ENCODE measurements at places on chromosomes 3 and 15.

- no peak for DNase-seq
Measured at GRCh38 chr3:121995161-121996137, 26.6 kb downstream of the ILDR1 start.

DNA sequence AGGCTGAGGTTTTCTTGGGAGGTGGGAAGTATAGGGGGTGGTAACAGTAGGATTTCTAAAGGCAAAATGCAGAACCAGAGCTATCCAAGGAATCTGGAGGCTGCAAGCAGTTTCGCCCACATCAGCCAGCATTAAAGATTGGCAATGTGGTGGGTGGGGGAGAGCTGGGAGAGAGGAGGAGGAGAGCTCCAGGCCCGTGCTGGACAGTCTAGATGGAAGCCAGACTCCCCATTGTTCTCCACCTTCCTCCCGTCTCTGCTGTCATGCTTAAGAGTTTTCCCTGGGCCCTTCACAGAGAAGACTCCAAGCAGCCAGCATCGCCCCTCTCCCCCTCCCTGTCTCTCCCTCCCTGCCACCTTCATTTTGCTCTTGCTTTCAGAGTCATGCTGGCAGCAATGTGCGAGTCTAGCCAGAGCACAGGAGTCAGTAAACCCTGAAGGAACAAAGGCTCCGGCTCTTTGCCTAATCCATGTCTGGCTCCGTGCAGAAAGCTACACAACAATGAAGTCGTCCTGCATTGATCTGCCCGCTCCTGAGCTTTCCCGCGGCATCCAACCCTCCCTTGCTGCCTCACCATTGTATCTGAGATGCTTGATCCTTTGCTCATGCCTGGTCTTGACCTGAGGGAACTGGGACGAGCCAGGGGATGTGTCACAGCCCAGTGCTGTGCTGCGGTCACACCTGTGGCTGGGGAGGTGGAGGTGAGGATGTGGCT, 282.9 kb downstream of the NTRK3 start:
- DNase-seq, result no peak

- no peak for DNase-seq
Measured at GRCh38 chr3:22582266-22582665, 620.9 kb upstream of the UBE2E2 start.

DNA sequence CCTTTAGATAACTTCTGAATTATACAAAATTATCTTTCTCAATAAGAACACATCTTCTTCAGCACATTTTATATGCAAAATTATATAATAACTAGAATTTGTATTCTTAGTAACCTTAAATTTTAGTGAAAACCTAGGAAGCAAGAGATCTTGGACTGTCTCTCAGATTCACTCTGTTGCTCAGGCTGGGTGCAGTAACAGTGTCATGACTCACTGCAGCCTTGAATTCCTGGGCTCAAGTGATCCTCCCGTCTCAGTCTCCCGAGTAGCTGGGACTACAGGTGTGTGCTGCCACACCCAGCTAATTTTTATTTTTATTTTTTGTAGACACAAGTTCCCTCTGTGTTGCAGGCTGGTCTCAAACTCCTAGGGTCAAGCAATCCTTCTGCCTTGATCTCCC, 29.9 kb downstream of the MKRN3 start:
- no peak for DNase-seq

DNA sequence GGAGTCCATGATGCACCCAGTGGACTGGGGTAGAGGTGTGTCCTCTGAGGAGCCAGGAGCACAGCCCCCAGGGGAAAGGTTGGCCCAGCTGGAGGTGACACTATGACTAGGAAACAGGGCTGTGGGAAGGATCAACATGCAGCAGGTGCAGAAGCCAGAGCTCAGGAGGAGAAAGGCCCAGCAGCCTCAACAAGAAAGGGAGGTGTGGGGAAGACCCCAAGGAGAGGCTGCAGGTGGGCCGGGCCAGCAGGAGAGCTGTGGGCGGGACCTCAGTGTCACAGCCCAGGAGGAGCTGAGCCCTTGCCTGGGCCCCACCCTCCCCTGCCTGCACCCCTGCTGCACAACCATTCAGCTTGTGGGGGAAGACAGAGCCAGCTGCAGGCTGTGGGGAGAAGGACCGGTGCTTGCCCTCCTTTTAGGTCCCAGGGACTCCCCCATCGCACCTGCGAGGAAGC, 18.4 kb upstream of the KLF13 start:
- DNase-seq, result no peak

DNA sequence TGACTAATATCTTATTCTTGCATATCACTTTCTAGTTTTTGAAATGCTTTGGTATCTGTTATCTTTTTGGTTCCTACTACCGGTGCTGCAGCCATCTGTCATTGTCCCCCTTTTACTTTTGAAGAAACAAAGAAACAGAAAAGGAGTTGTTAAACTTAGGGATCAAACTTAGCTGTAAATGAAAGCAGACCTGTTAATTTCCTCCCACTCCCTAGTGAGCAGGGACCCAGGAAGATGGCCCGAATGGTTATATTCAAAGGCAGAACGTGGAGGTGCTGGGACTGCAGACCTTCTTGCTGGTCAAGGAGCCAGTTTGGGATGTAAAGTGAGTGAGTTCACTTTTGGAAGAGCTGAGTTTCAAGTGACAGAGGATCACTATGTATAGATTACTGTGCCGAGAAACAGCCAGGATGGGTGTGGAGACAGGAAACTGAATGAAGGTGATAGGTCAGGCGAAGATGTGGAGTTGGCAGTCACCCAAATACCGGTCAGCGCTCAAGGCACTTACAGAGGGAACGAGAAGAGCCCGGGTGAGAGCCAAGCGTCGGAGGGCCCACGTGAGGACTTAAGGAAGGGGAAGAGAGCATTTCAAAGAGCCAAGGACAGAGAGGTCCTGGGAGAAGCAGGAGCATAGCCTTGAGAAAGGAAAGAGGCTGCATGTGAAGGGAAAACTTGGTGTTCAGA, 20.1 kb downstream of the KBTBD8 start:
- DNase-seq, result no peak

GRCh38 chr15:80958818-80959495, 30.7 kb downstream of the MESD start:
- no peak for DNase-seq

- no peak for DNase-seq
Measured at GRCh38 chr15:65197337-65197645, 12.1 kb upstream of the CLPX start.

All from stimulated activated CD4-positive, alpha-beta T cell treated with anti-CD3 and anti-CD28 coated beads, Interleukin-12 subunit alpha, Interleukin-12 subunit beta, amount 100 ng/mL, for 48 hours (primary cell).